Activated T-helper 1 cell treated with anti-CD3 and anti-CD28 coated beads, Interleukin-12 subunit alpha, Interleukin-12 subunit beta, Interleukin-2, Interleukin-4 antibody, amounts not matched to agents 30 ng/mL and 10 ng/mL and 1 ng/mL, durations not matched to agents 14 hours and 24 hours and 36 hours (primary cell): ENCODE measurements at places on chromosomes 16 and 17. TPM values are rescaled to one million over a fixed set of nuclear protein-coding genes. Genes with fewer than 3 reads are reported as not detected.

DNA sequence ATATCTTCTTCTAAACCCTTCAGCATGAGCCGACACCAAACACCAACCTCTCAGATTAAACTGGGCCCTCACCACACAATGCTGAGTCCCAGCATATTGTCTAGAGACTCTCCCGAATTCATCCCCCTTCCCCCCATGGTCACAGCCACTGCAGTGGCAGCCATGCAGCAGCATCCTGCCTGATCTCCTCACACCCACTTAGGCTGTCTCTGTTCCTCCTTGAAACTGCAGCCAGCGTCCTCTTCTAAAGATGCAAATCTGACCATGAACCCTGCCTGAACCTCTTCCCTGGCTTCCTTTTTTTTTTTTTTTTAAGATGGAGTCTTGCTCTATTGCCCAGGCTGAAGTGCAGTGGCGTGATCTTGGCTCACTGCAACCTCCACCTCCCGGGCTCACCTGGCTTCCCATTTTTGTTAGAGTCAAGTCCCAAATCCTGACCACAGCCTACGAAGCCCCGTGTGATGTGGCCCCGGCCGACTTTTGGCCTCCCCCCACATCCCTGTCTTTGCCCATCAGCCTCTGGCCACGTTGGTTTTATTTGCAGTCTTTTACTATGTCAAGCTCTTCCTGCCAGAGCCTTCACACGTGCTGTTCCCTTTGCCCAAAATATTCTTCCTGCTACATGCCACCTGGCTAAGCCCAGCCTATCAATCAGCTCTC, 2.8 kb downstream of the FA2H start:
- no peak for DNase-seq
- no peaks in the 10 kb centered on the region for H3K36me3 ChIP-seq
- H3K4me3 ChIP-seq = no peak overlapping the region

The AGRP gene
- not detected in 2 replicates for total RNA-seq

DNA sequence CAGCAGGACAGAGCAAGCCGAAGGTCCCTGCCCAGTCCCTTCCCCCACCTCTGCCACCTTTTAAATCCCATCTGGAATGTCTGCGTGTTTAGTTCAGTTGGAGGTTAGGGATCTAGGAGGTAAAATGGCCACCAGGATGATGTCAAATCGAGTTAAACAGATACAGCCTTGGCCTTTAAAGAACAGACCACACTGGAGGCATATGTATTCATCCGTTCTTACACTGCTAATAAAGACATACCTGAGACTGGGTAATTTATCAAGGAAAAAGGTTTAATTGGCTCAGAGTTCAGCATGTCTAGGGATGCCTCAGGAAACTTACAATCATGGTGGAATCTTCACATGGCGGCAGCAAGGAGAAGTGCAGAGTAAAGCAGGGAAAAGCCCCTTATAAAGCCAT, 167.8 kb upstream of the CACNG5 start:
- peaks cover 3% of the 10 kb centered on the region for H3K27me3 ChIP-seq
- no peak for DNase-seq
- H3K4me3 ChIP-seq = peak overlapping the region; percentile 67
- H3K36me3 ChIP-seq = peaks cover 34% of the 10 kb centered on the region
- H3K27ac ChIP-seq = peak overlapping the region; percentile 88
- H3K4me1 ChIP-seq = peaks cover 77% of the 10 kb centered on the region

GRCh38 chr17:11612956-11613355, 14.7 kb downstream of the DNAH9 start:
- no peaks in the 10 kb centered on the region for H3K27me3 ChIP-seq
- no peaks in the 10 kb centered on the region for H3K36me3 ChIP-seq
- no peak overlapping the region for H3K4me3 ChIP-seq

DNA sequence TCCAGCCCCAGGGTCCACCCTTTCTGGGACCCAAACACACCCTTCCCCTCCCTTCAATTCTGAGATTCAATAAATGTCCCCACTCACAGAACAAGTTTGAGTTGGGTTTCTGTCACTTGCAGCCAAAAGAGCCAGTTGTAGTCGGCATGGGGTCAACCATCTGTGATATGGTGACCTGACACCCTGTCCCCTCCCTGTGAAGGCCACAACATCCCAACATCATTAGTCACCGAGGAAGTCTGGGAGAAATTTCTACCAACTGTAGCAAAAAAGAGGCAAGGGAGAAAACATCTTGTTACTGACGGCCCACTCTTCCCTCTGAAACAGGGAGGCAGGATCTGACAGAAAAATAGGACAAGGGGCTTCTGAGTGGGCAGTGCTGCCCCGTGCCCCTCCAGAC, 638 bp upstream of the LYZL6 start:
- peaks cover 6% of the 10 kb centered on the region for H3K27me3 ChIP-seq
- H3K27ac ChIP-seq = no peak overlapping the region
- H3K4me3 ChIP-seq = no peak overlapping the region
- no peak for DNase-seq
- H3K4me1 ChIP-seq = peaks cover 4% of the 10 kb centered on the region

- no peak overlapping the region for H3K27ac ChIP-seq
- no peaks in the 10 kb centered on the region for H3K27me3 ChIP-seq
- H3K4me1 ChIP-seq = no peaks in the 10 kb centered on the region
Measured at GRCh38 chr17:56545930-56546329, 47.6 kb upstream of the NOG start.

- H3K27me3 ChIP-seq = no peaks in the 10 kb centered on the region
- DNase-seq = no peak
- H3K36me3 ChIP-seq = no peaks in the 10 kb centered on the region
- H3K27ac ChIP-seq = no peak overlapping the region
Measured at GRCh38 chr17:75595284-75595919, 7.8 kb downstream of the MYO15B start.

DNA sequence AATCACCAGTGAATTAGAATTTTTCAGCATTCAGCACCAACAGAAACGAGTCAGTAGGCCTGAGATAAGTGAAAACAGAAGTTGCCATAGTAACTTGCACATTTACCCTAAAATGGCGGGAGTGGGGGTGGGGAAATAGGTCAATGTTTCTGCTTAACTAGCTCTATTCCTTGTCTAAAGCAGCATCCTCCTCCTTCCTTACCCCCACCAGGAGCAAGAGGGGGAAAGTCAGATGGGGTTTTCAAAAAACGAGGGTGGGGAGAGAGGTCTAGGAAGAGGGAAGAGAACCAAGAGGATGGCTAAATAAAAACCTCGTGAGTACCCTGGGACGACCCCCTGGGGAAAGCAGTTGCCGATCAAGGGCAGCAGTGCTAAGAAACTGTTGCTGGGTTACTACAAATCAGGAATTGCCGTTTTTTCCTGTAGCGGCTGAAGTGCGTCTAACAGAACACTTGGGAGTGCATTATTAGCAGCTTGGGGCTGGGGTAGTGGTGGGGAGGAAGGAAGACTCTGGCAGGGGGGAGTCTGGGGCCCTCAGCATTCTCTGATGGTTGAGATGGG, 34.4 kb upstream of the MNT start:
- no peaks in the 10 kb centered on the region for H3K27me3 ChIP-seq
- DNase-seq = no peak
- peaks cover 31% of the 10 kb centered on the region for H3K36me3 ChIP-seq
- H3K4me3 ChIP-seq = no peak overlapping the region
- peaks cover 5% of the 10 kb centered on the region for H3K4me1 ChIP-seq

DNA sequence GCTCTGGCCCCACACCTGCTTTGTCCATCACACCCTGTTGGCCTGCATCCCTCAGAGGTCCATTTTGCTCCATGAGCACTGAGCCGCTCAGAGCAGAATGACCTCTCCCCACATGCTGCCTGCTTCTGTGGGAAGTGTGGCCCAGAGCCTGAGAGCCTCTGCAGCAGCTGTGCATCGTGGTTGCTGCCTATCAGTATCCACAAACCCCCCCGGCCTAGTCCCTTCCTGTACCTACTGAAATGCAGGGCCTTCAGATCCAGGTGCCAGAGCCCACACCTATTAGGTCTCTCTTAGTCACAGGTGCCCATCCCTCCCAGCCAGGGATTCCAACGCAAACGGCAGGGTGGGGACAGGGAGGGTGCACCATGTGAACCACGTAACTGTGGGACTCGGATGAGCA, 16.6 kb upstream of the TRPV3 start:
- no peak overlapping the region for H3K4me3 ChIP-seq
- no peaks in the 10 kb centered on the region for H3K4me1 ChIP-seq

The MEIOB gene
- total RNA-seq = not detected in 2 replicates

- H3K27me3 ChIP-seq = peaks cover 15% of the 10 kb centered on the region
- no peak for DNase-seq
- no peaks in the 10 kb centered on the region for H3K4me1 ChIP-seq
- H3K36me3 ChIP-seq = no peaks in the 10 kb centered on the region
- no peak overlapping the region for H3K4me3 ChIP-seq
Measured at GRCh38 chr16:3113765-3114479, 1.5 kb downstream of the ZNF205 start.

DNA sequence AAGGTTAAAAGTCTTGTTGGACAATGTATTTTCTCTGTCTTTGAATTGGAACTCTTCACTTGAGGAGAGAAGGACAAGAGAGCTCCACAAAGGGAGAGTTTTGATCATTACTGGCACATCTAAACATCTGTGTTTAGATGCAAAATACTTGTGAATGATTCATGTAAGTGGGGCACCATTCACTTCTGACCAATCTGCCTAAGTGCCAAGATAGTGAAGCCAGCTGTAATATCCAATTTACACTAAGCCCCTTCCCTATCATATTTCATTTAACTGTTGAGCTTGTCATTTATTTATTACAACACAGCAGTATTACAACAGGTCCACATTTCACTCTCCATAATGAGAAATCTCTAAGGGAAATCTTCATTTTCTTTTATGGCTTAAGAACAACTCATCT, 832.3 kb upstream of the GOT2 start:
- no peaks in the 10 kb centered on the region for H3K4me1 ChIP-seq
- H3K36me3 ChIP-seq = no peaks in the 10 kb centered on the region
- no peak overlapping the region for H3K27ac ChIP-seq
- DNase-seq = no peak
- no peaks in the 10 kb centered on the region for H3K27me3 ChIP-seq

DNA sequence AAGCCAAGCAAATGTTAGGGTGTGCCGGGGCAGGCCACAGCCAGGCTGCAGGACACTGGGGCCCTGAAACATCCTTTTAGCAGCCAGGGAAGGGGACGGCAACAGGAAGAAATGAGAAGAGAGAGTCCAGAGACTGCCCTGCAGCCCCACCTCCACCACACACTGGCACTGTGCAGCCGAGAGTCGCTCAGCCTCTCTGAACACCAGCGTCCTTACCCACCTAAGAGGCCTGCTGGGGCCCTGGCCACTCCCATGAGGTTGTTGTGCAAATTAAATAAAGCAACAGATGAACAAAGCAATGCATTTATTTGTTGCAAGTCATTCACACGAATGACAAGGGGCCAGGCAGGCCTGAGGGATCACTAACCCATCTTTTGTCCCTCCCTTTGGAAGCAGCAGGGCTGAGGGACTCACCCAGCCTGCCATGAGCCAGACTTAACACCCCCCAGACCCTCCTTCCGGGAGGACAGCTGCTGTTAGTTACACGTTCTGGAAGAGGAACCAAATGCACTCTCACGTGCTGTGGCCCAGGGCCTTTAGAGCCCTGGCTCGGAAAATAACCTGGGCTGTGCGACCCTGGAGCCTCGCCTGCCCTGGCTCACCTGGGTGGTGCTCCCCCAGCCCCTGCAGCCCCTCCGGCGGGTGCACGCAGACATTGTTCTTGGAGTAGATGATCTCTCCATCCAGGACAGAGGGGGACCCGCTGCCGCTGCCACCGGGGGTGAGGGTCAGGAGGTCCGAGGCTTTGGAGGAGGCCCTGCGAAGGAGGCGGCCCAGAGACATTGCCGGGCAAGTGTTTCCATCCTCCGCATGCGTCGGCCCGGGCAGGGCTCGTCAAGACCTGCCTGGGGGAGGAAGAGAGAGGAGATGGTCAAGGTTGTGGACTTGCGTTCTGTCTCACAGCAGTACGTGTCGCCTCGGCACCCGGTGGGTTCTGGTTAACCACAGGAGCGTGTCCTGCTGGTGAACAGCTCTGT, 22.6 kb downstream of the TBC1D16 start:
- no peaks in the 10 kb centered on the region for H3K36me3 ChIP-seq
- no peak overlapping the region for H3K27ac ChIP-seq
- no peaks in the 10 kb centered on the region for H3K4me1 ChIP-seq
- DNase-seq = no peak

- peaks cover 2% of the 10 kb centered on the region for H3K27me3 ChIP-seq
- DNase-seq = no peak
- no peaks in the 10 kb centered on the region for H3K36me3 ChIP-seq
- no peaks in the 10 kb centered on the region for H3K4me1 ChIP-seq
- H3K4me3 ChIP-seq = no peak overlapping the region
Measured at GRCh38 chr17:73939806-73940205, 263.7 kb upstream of the RPL38 start.

- no peaks in the 10 kb centered on the region for H3K36me3 ChIP-seq
- no peak overlapping the region for H3K4me3 ChIP-seq
- no peaks in the 10 kb centered on the region for H3K4me1 ChIP-seq
- H3K27me3 ChIP-seq = peaks cover 5% of the 10 kb centered on the region
Measured at GRCh38 chr17:19341641-19342610, 20.6 kb downstream of the B9D1 start.

GRCh38 chr17:7042501-7043181, 1.3 kb downstream of the SLC16A11 start:
- peaks cover 10% of the 10 kb centered on the region for H3K27me3 ChIP-seq
- peaks cover 12% of the 10 kb centered on the region for H3K36me3 ChIP-seq
- no peak for DNase-seq
- no peak overlapping the region for H3K27ac ChIP-seq

The KCTD19 gene
- 0.22 and 0.62 TPM in 2 replicates for total RNA-seq

The NXPH3 gene
- total RNA-seq = not detected in 2 replicates

The PAM16 gene
- total RNA-seq = 91.5 and 106 TPM in 2 replicates

DNA sequence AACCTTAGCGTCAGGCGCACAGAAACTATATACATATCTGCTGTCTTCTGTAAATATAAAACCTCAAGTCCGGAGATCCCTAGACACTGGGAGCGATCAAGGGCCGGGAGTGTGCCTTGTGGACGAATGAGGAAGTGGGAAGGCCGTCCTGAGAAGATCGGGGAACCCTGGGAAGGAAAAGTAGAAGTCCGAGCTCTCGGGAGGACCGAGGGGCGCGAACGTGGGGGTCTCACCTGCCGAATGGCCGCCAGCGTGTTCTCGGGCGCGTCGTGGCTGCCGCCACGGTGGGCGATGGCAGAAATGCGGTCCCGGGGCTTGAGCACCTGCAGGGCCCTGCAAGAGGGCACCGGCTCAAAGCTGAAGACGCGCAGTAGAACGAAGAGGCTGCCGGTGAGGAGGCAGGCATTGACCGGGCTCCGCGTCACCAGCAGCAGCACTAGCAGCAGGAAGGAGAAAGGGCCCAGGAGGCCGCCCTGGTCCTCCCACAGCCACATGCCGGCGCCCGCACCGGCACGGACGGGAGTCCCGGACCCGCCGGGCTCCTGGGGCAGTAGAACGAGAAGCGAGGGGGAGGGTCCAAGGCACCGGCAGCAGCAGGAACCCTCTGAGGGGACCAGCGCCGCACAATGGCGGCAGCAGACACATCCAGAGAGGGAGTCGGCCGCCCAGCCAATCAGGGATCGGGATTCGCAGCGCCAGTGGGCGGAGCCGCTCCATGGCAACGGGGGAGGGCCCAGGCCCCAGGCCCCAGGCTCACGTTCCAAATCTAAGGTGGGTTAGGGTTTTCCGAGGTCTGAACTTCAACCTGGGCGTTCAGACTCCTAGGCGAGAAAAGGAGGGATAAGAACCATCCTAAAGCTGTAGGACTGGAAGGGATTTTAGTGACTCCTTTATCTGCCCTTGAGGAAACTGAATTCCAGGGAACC, at the start of gene GDE1:
TSS of gene GDE1 (minus strand) at position 628 of the 926 bp plus-strand sequence. CDS start at position 494, 134 bp downstream.
- H3K4me3 ChIP-seq = peak within 1 kb of the TSS; percentile 91
- H3K27me3 ChIP-seq = no peaks in the 10 kb centered on the region
- H3K27ac ChIP-seq = peak within 1 kb of the TSS; percentile 91
- peak; percentile 91 for DNase-seq
- H3K36me3 ChIP-seq = peaks cover 15% of the 10 kb centered on the region
- H3K4me1 ChIP-seq = peaks cover 56% of the 10 kb centered on the region

- no peak overlapping the region for H3K4me3 ChIP-seq
- peak; percentile 9 for DNase-seq
- H3K27me3 ChIP-seq = no peaks in the 10 kb centered on the region
- no peak overlapping the region for H3K27ac ChIP-seq
- no peaks in the 10 kb centered on the region for H3K4me1 ChIP-seq
Measured at GRCh38 chr16:82456683-82457082, 170.1 kb upstream of the CDH13 start.
